ENCODE measurements at places on chromosomes 2 and 18. TPM values are rescaled to one million over a fixed set of nuclear protein-coding genes. Genes with fewer than 3 reads are reported as not detected.

DNA sequence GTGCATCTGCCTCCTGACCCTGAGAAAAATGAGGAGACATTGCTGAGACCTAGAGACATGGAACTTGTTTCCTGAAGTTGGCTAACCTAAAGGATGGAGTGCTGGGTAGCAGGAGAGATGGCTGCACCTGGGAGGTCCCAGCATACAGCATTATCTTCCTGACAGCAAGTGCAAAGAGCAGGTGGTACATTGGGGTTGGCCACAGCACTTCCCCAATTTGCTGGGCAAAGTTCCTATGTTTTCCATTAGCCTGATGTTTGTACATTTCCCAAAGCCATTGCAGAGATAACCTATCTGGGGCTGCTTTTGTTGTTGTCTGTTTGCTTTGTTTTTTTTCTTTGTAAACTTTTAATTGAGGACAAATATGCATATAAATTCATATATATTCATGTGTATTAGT, 296.7 kb downstream of the HRH4 start:
- no peak for DNase-seq

ST8SIA3 gene
- not detected for total RNA-seq

DNA sequence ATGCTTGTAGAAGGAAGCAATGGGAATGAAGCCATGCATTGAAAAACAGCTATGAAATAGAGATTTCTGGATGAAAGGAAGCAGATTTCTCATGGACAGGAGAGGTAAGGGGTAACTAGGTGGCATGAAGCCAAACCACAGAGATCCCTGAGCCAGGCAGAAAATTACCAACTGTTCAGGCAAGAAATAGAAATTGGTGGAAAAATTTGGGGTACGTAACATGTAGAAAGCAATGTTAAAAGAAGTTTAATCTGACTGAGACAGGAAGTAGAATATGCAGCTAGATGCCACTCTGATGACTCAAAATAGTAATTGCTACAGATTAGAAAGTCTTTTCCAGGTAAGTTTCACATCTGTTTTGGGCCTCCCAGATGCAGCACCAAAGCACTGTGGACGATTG, 928.5 kb upstream of the CELF4 start:
- no peak for DNase-seq

OR6B2 gene
- total RNA-seq = not detected

UPP2 gene
- total RNA-seq = not detected

DNA sequence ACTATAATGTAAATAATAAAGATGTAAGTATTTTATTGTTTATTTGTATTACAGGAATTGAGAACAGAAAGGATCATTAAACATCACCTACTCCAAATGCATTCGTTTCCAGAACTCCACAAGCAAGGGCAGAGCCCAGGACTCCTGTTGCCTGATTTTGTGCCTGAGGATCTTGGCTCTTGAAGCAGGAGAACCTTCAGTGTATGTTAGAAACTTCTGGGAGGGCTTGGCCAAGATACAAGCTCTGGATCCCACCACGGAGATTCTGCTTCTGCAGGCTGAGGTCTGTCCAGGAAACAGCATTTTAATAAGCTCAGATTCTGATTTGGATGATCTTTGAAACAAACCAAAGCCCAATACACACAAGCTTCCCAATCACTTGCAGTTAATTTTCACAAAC, 142.4 kb upstream of the SOX11 start:
- no peak for DNase-seq

IL36A gene
- total RNA-seq = not detected

DNA sequence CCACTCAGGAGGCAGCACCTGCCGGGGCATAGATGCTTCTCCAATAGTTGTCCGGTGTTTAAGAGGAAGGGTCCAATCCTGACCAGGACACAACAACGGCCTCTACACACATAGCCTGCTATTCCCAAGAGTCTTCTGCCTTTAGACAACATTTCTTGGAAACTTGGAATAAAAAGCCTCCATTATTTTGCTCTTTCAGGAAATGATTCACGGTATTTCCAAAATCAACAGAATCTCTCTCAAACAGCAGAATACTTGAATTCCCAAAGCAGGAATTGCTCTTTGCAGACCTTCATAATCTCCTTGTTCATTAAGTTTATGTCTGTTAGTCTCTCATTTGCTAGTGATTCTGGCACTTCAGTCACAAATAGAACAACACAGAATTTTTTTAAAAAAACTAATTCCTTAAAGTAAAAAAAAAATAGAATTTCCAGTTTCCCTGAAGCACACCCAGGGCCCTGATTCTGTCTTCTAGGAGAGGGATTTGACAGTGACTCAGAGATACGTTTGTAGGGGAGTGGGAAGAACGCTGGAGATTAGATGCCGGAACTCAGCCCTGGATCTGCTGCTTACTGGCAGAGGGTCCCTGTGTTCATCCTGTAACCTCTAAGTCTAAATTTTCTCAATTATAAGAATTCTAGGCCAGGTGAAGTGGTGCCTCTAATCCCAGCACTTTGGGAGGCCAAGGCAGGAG, 74.7 kb downstream of the NAB1 start:
- DNase-seq = no peak

GRCh38 chr2:74391209-74391579, 11.1 kb upstream of the DCTN1 start:
- DNase-seq = no peak
